Psoas muscle (tissue), 8 donors: ENCODE measurements at places on chromosomes 3 and 15. TPM values are rescaled to one million over a fixed set of nuclear protein-coding genes. Genes with fewer than 3 reads are reported as not detected.

GRCh38 chr15:32889214-32889613 lies 171.4 kb downstream of the GREM1 start:
- DNase-seq = no peak
- H3K27ac ChIP-seq = no peak overlapping the region
- H3K4me3 ChIP-seq = no peak overlapping the region
- H3K4me1 ChIP-seq = no peaks in the 10 kb centered on the region

GRCh38 chr3:13483286-13483685 lies 3.2 kb downstream of the HDAC11 start:
- H3K36me3 ChIP-seq = no peaks in the 10 kb centered on the region
- no peaks in the 10 kb centered on the region for H3K27me3 ChIP-seq
- DNase-seq = peak; percentile 44
- peak overlapping the region; percentile 83 for H3K27ac ChIP-seq
- no peak overlapping the region for H3K4me3 ChIP-seq
- peaks cover 40% of the 10 kb centered on the region for H3K4me1 ChIP-seq

- H3K4me1 ChIP-seq = no peaks in the 10 kb centered on the region
- H3K27me3 ChIP-seq = peaks cover 3% of the 10 kb centered on the region
- H3K36me3 ChIP-seq = no peaks in the 10 kb centered on the region
- no peak for DNase-seq
- no peak overlapping the region for H3K4me3 ChIP-seq
Observed at GRCh38 chr3:197445896-197446699, 109.7 kb downstream of the BDH1 start.

- H3K36me3 ChIP-seq = no peaks in the 10 kb centered on the region
- H3K4me3 ChIP-seq = no peak overlapping the region
- no peak for DNase-seq
- H3K27me3 ChIP-seq = no peaks in the 10 kb centered on the region
Observed at GRCh38 chr3:115062412-115062956, 84.6 kb downstream of the ZBTB20 start.

GRCh38 chr15:28273468-28273867 lies 48.5 kb downstream of the HERC2 start:
- H3K36me3 ChIP-seq = peaks cover 77% of the 10 kb centered on the region
- H3K4me1 ChIP-seq = no peaks in the 10 kb centered on the region
- no peak overlapping the region for H3K4me3 ChIP-seq
- H3K27me3 ChIP-seq = no peaks in the 10 kb centered on the region
- no peak for DNase-seq
- H3K27ac ChIP-seq = no peak overlapping the region

GRCh38 chr15:78182821-78183220 lies 33.7 kb downstream of the IDH3A start:
- H3K27me3 ChIP-seq = no peaks in the 10 kb centered on the region
- H3K4me3 ChIP-seq = no peak overlapping the region
- no peak for DNase-seq
- no peaks in the 10 kb centered on the region for H3K4me1 ChIP-seq
- H3K27ac ChIP-seq = no peak overlapping the region

GRCh38 chr3:140724856-140725812 lies 47.3 kb downstream of the TRIM42 start:
- H3K4me3 ChIP-seq = no peak overlapping the region
- no peak overlapping the region for H3K27ac ChIP-seq
- H3K27me3 ChIP-seq = no peaks in the 10 kb centered on the region
- DNase-seq = no peak
- H3K36me3 ChIP-seq = no peaks in the 10 kb centered on the region

- DNase-seq = no peak
- no peaks in the 10 kb centered on the region for H3K4me1 ChIP-seq
- H3K4me3 ChIP-seq = no peak overlapping the region
- no peak overlapping the region for H3K27ac ChIP-seq
- H3K36me3 ChIP-seq = no peaks in the 10 kb centered on the region
- H3K27me3 ChIP-seq = no peaks in the 10 kb centered on the region
Observed at GRCh38 chr3:131744765-131745164, 242.0 kb upstream of the MRPL3 start.

GRCh38 chr15:22239806-22240180 lies 159.5 kb downstream of the OR4M2 start:
- H3K36me3 ChIP-seq = no peaks in the 10 kb centered on the region
- H3K27ac ChIP-seq = no peak overlapping the region
- H3K27me3 ChIP-seq = no peaks in the 10 kb centered on the region
- no peaks in the 10 kb centered on the region for H3K4me1 ChIP-seq
- no peak for DNase-seq

- no peak overlapping the region for H3K4me3 ChIP-seq
- H3K27ac ChIP-seq = no peak overlapping the region
- no peaks in the 10 kb centered on the region for H3K27me3 ChIP-seq
Observed at GRCh38 chr3:104385421-104385820, 981.3 kb upstream of the ALCAM start.

- no peak overlapping the region for H3K4me3 ChIP-seq
- no peaks in the 10 kb centered on the region for H3K36me3 ChIP-seq
- DNase-seq = no peak
- no peak overlapping the region for H3K27ac ChIP-seq
Observed at GRCh38 chr15:73906346-73907034, 19.8 kb upstream of the LOXL1 start.

DNA sequence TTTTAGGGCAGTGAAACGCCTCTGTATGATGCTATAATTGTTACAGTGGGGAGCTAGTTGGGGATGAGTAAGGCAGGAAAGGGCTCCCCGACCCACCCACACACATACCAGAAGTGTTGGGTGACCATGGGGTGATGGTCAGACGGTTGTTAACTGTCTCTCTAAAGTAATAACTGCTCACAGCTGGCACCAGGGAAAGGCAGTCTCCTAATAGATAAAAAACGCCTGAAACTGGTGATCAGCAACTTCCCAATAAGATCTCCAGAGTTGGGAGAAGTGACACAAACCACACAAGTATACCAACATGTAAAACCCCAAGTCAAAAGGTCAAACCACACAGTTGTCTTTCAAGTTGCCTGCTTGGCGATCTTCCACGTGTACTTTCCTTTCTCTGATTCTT lies 346.5 kb upstream of the CNTN4 start:
- no peak for DNase-seq
- H3K27ac ChIP-seq = no peak overlapping the region
- H3K36me3 ChIP-seq = no peaks in the 10 kb centered on the region

GRCh38 chr3:62143843-62144450 lies 229.4 kb downstream of the FEZF2 start:
- H3K27me3 ChIP-seq = no peaks in the 10 kb centered on the region
- peaks cover 4% of the 10 kb centered on the region for H3K36me3 ChIP-seq
- no peak for DNase-seq
- peaks cover 7% of the 10 kb centered on the region for H3K4me1 ChIP-seq
- H3K4me3 ChIP-seq = no peak overlapping the region

DNA sequence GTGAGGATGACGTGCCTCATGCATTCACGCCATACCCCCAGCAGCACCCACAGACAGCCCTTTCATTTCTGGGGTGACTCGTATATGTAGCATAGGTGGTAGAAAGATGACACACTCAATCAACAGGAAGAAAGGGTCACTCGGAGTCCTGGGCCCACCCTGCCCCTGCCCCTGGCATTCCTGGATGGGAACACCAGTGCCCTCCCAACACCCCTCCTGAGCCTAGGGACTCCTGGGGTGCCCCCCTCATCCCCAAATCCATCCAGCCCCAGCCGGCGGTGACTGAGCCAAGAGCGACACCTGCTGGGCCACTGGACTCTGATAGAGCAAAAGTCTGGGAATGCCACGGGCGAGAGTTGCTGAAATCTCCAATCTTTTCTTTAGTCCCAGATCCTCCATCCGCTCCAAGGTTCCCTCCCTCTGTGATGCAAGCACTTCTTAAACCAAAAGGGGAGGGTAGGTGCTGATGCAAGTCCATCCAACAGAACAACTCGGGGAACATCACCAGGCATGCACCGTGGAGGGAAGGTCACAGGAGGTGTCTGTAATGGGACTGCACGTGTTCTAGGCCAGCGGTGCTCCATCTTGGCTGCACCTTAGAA lies 31.1 kb downstream of the ACAN start:
- peaks cover 2% of the 10 kb centered on the region for H3K27me3 ChIP-seq
- peak; percentile 29 for DNase-seq
- no peaks in the 10 kb centered on the region for H3K36me3 ChIP-seq
- no peak overlapping the region for H3K27ac ChIP-seq

DNA sequence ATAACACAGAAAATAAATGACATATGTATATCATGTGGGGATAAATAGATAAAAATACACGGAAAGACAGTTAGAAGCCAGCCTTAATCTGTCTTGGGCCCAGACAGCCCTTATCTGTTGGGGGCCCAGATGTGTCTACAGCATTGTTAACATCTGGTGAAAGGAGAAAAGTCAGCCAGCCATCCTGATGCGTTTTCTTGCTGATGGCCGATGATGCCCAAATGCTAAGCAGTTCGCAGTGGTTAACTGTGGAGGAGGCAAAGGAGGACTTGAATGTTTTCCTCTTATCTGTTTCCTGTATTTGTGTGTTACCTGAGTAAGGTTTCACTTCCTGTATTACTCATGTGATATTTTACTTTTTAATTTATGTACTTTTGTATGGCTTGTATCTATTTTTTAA lies 46.2 kb downstream of the NOX5 start:
- H3K27me3 ChIP-seq = peaks cover 1% of the 10 kb centered on the region
- H3K36me3 ChIP-seq = no peaks in the 10 kb centered on the region
- no peak overlapping the region for H3K4me3 ChIP-seq
- DNase-seq = no peak
- H3K27ac ChIP-seq = no peak overlapping the region

GRCh38 chr15:101329867-101330380 lies 34.9 kb upstream of the SNRPA1 start:
- DNase-seq = no peak
- H3K4me3 ChIP-seq = no peak overlapping the region
- peaks cover 2% of the 10 kb centered on the region for H3K27me3 ChIP-seq
- no peaks in the 10 kb centered on the region for H3K36me3 ChIP-seq

- peaks cover 35% of the 10 kb centered on the region for H3K4me1 ChIP-seq
- no peak for DNase-seq
- peak overlapping the region; percentile 100 for H3K27ac ChIP-seq
- no peaks in the 10 kb centered on the region for H3K27me3 ChIP-seq
- no peaks in the 10 kb centered on the region for H3K36me3 ChIP-seq
Observed at GRCh38 chr3:196082619-196082971, 705 bp upstream of the TFRC start.

DNA sequence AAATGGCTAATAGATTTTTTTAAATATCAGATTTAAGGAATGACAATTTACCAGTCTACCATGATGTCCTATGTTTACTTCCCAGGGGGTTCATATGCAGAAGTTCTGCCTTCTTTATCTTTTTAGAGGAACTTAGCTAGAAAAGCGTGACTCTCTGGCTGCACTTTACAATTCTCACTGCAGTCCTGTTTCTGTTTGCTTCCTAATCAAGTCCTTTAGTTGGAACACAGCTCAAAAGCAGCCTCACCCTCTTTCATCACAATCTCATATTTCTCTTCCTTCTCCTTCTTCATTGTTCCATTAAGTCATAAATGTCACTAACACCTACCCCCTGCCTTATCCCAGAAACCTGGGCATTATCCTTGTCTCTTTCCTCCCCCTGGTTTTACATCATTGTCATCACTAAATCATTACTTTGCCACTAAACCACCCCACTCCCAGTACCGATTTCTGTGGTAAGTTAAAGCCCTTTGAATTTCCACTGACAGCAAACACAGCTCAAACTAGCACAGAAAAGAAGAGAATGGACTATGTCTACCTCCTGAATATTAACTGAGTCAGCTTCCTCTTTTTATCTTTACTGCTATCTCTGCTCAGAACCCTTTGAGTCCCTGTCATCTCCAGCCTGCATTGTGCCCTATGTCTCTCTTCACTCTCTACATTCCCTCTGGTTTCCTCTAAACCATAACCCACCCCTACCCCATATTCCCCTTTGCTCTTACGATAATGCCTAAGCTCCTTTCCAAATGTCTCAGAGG lies 13.8 kb upstream of the PPP4R2 start:
- no peak for DNase-seq
- H3K36me3 ChIP-seq = no peaks in the 10 kb centered on the region
- H3K27ac ChIP-seq = no peak overlapping the region
- no peak overlapping the region for H3K4me3 ChIP-seq

DNA sequence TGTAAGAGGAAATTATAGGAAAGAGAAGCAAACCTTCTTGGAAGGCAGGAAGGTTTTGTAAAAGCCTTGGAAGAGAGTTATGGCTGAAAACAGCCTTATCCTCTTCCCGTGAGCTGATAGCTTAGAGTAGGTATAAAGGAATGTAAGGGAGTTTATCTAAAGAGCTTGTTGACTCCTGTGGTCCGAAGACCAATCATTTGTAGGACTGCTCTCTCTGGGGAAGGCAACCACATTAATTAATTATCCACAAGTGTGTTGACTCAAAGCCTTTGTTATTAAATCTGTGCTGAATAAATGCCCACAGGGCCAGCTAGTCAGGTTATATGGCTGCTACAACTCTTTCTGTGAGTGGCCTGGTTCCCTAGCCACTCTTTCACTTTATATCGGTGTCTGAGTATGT lies 452.1 kb upstream of the RASGRP1 start:
- no peaks in the 10 kb centered on the region for H3K36me3 ChIP-seq
- DNase-seq = no peak
- H3K4me3 ChIP-seq = no peak overlapping the region
- no peaks in the 10 kb centered on the region for H3K27me3 ChIP-seq

DNA sequence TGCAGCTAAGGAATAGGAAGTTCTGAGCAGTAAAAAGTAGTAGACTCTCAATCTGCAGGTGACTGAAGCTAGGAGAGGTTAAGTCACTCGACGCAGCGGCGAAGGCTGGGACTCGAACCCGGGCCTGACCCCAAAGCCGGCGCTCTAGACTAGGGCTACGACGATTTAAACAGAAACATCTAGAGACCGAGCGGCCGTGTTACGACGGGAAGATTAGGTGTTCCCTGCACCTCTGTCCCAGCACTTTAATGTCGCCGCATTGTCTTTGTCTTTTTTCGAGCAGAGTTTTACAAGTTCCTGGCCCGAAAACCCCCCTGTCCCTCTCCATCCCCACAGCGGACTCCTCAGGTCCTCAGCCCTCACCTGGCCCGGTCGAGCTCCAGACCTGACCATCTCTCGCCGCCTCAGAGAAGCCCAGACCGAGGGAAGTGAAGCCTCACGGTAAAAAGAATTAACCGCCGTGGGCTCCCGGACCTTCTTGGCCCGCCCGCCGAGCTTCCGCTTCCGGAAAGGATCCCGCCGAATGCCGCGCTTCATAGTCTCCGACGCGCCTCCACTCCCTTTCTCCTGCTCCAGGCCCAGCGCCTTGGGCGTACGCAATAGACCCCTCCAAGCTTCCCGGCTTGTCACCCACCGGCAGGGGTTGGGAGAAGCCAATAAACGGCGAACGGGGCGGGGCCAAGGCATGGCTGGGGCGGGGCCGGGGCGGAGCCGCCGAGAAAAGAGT lies at the start of gene CCDC14:
Gene CCDC14 (minus strand): TSS at position 449 of the 727 bp plus-strand sequence. CDS start 56 bp downstream, at position 393.
- H3K36me3 ChIP-seq = no peaks in the 10 kb centered on the region
- no peaks in the 10 kb centered on the region for H3K27me3 ChIP-seq
- H3K4me1 ChIP-seq = peaks cover 4% of the 10 kb centered on the region

The CILP gene
- 5.6 TPM for total RNA-seq

The PFKFB4 gene
- total RNA-seq = 4.1 TPM

The ANKRD34C gene
- total RNA-seq = not detected

The PROK2 gene
- 0.81 TPM for total RNA-seq

The TMEM207 gene
- not detected for total RNA-seq

The RETNLB gene
- not detected for total RNA-seq

The AP2M1 gene
- 171 TPM for total RNA-seq

The CCR8 gene
- not detected for total RNA-seq

The PP2D1 gene
- total RNA-seq = not detected

The GOLGA8T gene
- not detected for total RNA-seq

The PARP15 gene
- 0.57 TPM for total RNA-seq
